ENCODE measurements at places on chromosomes 2 and 18.
A peak's percentile ranks its signal among the peaks of the same experiment; 100 is the strongest.

- DNase-seq = no peak
Measured at GRCh38 chr2:60499651-60500265, 53.7 kb downstream of the BCL11A start.

- no peak for DNase-seq
Measured at GRCh38 chr2:197946562-197946961, 142.2 kb downstream of the PLCL1 start.

GRCh38 chr18:6748241-6748640 lies 18.7 kb downstream of the ARHGAP28 start:
- no peak for DNase-seq

DNA sequence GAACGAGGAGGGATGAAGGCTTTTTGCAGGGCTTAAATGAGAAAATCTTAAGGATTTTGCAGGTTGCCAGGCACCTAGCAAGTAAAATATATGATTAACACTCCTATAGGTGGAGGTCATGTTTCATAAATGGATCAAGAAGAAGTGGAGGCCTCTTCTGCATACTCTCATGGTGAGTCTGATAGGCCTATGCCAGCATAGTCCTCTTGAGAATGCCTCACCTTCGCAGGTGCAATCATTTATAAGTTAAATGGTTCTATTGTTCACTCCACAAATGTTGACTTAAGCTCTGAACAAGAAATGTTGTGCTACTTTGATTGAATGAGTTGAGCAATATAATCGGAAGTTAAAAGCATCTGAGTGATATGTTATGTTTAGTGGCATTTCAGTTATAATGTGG lies 12.1 kb downstream of the LRRTM1 start:
- DNase-seq = no peak

- no peak for DNase-seq
Measured at GRCh38 chr18:65983750-65984149, 232.9 kb downstream of the CDH7 start.

DNA sequence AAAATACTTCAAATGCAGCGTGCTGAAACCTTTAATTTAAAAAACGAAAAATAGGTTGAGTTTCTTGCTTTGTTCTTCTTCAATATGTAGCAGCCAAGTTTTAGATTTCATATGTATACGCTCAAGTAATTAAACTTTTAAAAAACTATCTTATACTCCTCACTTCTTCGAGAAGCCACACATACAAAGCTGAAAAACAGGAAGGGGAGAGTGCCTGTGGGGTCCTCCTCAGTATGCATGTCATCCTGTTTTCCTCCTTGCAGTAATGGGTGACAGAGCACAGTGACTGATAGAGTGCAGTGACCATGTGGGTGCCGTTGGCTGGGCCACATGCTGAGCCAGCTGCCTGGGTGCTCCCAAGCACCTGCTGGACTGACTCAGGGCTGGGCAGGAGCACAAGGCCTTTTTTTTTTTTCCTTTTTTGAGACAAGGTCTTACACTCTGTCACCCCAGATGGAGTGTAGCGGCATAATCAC lies 33.3 kb downstream of the UXS1 start:
- peak; percentile 25 for DNase-seq

Measured in inflammatory macrophage treated with lipopolysaccharide for 4 hours (primary cell).